GM13977 (cell line): ENCODE measurements at places on chromosomes 6 and 20.
A peak's percentile ranks its signal among the peaks of the same experiment; 100 is the strongest.

DNA sequence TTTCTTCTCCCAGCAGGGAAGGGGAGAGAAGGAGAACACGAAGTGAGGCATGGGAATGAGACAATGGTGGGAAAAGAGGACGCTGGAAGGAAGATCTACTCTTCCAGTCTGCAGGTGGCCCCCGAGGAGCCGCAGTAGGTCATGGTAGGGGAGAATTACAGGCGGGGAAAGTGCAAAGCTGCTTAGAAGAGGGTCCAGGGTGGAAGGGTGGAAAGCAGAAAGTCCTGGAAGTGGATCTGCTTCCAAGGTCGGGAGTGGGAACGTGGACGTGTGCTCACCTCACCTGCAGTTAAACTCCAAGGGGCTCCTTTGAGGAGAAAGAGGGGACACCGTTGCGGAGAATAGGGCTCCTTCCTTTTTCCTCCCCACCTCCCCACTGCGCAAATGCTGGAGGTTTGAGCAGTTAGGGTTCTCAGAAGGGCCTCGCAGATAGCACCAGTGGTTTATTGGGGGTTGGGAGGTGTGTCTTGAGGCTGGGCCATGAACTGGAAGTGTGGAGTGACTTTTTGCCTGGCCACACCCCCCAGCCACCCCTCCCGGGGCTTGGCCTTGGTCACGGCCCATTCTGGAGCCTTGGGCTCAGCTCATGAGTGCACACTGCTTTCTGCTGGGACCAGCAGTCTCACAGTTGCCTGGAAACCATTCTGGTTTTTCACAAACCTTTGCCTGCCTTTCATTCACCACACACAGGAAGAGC lies 100.4 kb upstream of the MLN start:
- no peak for DNase-seq

DNA sequence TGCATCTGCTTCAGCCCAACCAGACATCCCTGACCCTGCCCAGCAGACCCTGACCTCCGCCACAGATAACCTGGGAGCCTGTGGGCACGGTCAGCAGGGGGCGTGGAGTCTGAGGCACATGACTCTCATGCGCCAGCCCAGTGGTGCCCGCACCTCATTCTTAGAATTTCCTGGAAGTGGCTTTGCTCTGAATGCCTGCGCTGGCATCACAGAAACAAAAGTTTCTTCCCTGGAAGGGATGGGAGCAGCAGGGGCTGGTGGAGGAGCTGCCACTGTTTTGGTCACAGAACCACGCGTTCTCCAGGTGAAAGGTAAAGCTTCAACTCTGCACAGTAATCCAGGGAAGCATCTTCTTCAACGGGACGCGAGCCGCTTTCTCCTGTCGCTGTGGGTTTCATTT lies 67.9 kb upstream of the DUSP22 start:
- no peak for DNase-seq

GRCh38 chr6:149433405-149433804 lies 33.3 kb downstream of the SUMO4 start:
- DNase-seq = no peak

DNA sequence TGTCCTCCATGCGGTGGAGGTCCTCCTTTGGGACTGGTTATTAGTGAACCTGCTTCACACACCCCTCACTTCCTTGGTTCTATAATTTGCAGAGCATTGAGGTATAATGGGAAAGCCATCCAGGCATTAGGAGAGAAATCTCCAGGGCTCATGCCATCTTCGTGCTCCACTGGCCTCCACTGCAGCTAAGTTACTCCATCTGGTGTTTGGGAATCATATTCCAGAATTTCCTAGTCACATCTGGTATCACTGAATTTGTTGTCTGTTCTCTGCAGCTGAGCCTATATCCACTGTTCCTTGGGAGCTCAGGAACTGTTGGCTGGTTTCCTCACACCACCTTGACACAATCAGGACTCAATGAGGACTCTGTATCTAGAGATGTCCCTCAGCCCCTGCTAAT lies 173.0 kb upstream of the TSHZ2 start:
- no peak for DNase-seq

- DNase-seq = no peak
These were observed 311.1 kb downstream of the MMUT start for GRCh38 chr6:49151957-49152356.

- no peak for DNase-seq
These were observed 23.8 kb downstream of the MAN1A1 start for GRCh38 chr6:119325559-119326265.

DNA sequence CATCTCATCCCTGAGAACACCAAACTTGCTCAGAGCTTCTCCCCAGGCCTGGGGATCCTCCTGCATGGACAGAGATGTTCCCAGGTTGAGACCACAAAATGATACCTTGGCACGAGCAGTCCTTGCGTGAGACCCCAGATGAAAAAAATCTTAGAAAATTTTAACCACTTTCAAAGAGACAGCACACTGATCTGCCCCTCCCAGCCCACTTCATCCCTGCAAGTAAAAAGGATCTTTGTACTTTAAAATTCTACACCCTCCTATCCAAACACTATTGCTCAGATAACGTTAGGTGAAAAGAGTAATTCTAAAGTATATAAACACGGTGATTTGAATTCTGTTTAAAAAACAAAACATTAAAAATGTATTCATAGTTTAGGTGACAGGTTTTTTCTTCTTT lies 98.5 kb downstream of the SLC23A2 start:
- DNase-seq = no peak

- DNase-seq = no peak
These were observed 346.3 kb downstream of the BMP2 start for GRCh38 chr20:7113577-7114466.

- DNase-seq = no peak
These were observed 51.7 kb downstream of the FAM50B start for GRCh38 chr6:3900744-3901336.

DNA sequence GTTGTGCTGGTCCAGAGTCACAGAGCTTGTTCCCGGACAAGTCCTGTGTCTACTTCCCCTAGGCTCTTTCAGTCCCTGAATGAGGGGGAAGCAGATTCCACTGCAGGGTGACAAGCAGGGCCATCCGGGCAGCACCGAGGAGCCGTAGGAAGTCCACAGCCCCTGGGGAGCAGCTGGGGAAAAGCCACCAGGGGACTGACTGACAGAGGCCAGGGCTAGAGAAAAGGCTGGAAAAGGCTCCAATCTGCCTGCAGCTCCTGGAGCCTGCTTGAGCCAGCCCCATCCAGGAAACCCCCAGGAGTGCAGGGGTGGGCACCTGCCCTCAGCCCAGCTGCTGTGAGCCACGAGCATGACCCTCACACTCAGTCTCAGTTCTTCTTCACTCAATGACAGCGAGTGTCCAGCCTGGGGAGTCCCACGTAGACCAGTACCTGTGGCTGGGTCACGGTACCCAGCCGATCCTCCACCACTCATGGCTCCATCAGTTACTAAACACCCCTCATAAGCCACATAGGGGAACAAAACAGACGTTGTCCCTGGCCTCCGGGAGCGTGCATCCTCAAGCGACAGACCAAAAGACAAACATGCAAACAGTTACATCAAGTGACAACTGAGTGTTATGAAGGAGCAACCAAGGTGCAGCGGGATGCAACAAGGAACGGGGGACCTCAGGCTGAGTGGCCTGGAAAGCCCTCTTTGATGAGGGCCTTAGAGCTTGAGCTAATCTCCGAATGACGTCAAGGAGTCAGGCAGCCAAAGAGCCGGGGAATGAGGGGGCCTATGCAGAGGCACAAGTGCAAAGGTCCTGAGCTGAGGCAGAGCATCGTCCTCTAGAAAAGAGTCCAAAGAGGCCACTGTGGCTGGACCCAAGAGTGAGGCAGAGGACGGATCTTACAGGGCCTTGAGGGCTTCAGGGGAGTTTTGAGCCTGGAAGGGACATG lies 24.8 kb upstream of the VSTM2L start:
- DNase-seq = no peak

- no peak for DNase-seq
These were observed 83.0 kb downstream of the SCAND1 start for GRCh38 chr20:35871259-35871771.

DNA sequence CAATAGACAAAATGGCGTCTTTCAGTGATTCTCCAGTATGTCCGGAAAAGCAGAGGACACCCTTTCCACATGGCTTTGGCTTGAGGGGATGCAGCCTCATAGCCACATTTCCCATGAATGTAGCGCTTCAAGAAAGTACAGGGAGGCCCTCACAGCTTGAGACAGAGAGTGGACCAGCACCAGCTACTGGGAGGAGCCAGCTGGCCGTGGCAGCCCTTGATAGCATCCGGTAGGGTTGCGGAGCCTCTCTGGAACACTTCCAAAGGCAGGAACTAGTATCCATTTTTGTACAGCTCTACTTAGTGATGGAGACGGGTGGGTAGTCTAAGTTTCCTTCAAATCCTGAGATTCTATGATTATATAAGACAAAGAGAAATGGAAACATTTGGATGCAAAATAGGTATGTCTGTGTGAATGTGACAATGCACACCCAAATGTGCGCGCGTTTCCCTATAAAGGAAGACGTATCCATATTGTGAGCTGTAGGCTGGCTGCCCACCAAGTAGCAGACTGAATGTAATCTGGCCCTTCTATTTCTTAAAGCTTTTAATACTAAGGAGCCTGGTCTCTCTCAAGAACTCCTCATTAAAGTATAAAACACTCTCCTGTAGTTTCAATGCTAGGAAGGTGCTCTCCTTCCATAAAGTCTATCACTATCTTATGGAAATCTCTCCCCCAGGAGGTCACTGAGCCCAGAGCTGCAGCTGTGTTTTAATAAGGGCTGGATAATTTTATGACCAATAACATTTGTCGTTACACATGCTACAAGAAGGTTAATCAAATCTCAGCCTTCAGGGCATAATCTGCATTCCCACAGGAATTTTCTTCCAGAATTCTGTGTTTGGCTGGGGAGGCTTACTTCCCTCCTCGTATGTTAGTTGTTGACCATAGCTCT lies 74.0 kb downstream of the SOBP start:
- DNase-seq = no peak

GRCh38 chr6:106103728-106104109 lies 17.6 kb downstream of the PRDM1 start:
- peak; percentile 41 for DNase-seq

- no peak for DNase-seq
These were observed 167.0 kb downstream of the GMPR start for GRCh38 chr6:16405375-16405774.

DNA sequence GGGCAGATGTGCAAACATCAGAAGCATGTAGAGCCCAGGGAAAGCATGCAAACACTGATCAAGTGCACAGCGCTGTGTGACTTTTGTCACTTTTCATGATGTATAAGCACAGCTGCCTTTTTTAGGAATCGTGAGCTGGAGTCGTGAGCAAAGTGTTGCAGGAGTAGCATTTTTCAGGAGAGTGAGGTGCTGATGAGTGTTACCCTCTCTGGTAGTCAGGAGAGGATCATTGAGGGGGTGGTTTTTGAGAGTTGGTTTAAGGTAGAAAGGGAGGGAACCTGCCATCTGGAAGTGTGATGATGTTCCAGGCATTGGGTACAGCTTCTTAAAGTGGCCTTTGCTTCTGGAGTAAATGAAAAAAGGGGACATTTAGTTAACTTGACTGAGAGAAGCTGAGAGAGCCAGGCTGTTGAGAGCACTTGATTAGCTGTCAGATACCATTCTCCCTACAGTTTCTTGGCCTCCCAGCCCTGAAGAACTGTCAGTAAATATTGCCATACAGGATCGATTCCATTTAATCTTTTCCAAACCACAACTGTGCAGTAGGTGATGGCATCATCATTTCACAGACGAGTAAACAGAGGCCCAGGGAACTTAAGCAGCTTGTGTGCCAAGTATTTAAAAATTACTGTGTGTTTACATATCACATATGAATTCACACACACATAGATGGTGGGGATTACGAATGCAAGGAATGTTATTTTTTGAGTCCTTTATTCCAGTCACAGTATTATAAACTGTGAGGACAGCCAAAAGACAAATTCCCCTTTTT lies 28.9 kb downstream of the TPD52L1 start:
- no peak for DNase-seq

GRCh38 chr6:32255199-32256153 lies 31.6 kb upstream of the NOTCH4 start:
- DNase-seq = peak; percentile 62

DNA sequence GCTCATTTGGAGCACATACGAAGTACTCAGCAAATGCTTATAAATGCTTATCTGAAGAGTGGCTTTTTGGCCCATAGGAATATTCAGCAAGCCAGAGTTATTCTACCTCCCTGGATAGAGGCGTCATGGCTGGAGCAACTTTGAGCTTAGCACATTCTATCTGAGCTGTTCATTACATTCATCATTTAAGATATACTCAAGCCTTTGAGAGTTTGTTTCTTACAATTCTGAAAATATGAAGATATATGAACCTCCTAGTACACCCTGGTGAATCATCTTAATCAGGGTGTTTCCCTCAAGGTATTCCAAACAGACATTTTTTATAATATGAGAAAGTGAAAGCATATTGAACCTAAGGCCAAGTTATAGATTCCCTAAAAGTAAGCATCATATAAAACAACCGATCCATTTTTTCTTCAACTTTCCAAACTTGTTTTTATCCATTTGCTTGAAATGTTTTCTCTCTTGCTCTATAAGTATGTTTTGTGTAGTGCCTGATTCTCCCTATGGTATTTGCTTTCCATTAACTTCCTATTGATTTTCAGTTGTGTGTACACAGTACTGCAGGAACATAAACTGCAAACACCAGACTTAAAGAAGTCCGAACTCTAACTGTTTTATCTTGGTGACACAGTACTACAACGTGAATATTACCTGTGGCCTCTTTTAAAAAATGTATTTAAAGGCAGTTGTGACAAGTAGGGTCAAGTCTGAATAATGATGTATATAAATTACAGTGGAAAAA lies 139.7 kb upstream of the PTPRK start:
- no peak for DNase-seq

- DNase-seq = no peak
These were observed 13.9 kb upstream of the SLC9A8 start for GRCh38 chr20:49798718-49799117.
